ENCODE measurements at places on chromosomes 2 and 18.
A peak's percentile ranks its signal among the peaks of the same experiment; 100 is the strongest.

DNA sequence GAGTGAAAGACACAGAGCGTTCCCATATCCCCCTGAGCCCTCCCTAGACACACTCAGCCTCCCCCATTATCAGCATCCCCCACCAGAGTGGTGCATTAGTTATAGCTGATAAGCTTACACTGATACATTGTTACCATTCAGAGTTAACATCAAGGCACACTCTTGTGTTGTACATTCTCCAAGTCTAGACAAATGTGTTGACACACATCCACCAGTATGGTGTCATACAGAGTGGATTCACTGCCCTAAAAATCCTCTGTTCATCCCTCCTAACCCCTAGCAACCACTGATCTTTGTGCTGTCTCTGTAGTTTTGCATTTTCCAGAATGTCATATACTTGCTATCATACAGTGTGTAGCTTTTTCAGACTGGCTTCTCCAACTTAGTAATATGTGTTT lies 78.0 kb upstream of the RPL31 start:
- DNase-seq = no peak

DNA sequence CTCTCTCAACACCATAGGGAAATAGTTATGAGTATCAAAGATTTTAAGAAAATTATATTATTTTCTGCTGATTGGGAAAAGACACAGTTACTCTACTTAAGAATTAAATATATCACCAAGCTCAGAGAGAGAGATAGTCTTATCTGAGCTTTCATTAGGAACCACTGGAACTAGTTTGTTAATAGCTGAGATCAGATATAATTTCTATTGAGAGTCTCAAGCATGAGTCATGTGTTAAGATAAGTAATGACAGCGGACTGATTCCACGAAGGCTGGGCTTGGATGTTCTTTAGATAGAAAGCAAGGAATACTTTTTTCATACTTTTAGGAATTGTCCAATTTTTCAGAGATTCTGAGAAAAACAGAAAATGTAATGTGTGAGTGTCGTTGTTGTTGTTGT lies 44.4 kb upstream of the RBM44 start:
- peak; percentile 15 for DNase-seq

DNA sequence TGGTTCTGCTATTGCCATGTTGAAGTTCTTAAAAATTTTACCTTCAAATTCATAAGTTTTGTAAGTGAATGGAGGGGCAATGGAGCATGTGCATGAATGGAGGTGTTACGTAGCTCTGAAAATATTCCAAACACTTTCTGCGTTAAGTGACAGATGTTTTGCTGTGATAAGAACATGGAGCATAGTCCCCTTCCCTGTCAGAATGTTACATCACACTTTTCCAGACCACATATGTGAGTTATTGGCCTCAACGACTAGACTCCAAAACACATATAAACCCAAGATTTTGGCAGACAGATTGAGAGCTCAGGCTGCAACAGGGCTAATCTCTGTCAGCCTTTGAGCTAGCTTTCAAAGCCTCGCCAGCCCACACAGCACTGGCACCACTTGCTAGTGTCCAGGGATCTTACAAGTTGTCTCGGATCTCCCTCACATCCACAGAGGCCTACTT lies 27.2 kb upstream of the MFSD6 start:
- no peak for DNase-seq

GRCh38 chr18:8503248-8503647 lies 106.0 kb upstream of the RAB12 start:
- no peak for DNase-seq

- peak; percentile 65 for DNase-seq
Measured at GRCh38 chr2:67752969-67753368, 309.8 kb downstream of the C1D start.

- no peak for DNase-seq
Measured at GRCh38 chr2:215377283-215377682, 58.6 kb downstream of the FN1 start.

DNA sequence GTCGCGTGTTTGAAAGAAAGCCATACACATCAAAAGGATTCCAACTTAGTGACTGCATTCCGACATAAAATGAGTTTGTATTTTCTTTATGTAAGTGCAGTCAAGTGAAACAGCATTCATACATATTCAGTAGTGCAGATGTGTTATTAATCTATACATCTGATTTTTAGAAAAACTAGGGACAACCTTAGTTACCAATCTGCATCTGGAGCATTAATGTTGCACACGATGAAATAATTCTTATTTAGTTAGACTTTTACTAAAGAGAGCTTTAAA lies 1.9 kb downstream of the GORASP2 start:
- DNase-seq = no peak

DNA sequence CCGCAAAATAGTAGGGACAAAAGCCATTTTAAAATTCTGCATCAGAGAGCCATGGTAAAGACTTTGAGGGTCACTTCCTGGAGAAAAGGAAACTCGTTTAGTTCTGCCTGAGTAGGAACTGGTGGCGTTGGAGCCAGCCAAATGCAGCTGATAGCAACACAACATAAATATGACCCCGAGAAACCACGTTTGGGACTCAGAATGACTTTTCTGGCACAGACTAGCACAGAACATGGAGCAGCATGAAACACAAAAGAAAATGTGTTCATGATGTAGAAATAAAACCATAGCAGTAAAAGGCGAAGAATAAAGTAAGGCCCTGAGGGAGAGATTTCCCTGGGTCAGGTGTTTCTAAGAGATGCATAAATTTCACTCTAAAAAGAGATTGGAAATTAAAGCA lies 149.2 kb upstream of the KLHL29 start:
- DNase-seq = no peak

DNA sequence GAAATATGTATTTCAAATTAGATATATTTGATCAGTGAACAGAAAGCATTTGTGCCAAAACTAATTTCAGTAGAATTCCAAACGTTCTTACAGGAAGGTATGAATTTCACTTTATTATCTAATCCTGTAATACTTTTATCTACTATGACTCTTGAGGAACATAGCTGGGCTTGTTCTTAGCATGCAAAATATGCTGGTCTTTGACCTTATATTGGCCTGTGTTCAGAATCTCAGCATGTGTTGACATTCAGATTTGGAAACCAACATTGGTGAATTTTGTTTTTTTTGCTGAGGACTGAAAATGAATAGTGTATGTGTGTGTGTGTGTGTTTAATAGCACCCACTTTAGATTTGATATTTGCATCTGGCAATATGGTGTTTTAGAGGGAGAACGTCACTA lies 112.2 kb downstream of the MEIS1 start:
- DNase-seq = peak; percentile 44

- DNase-seq = no peak
Measured at GRCh38 chr2:33984131-33984530, 385.0 kb upstream of the FAM98A start.

Data from NCI-H226 (cell line).